ENCODE measurements at places on chromosomes 3 and 15. TPM values are rescaled to one million over a fixed set of nuclear protein-coding genes. Genes with fewer than 3 reads are reported as not detected.

DNA sequence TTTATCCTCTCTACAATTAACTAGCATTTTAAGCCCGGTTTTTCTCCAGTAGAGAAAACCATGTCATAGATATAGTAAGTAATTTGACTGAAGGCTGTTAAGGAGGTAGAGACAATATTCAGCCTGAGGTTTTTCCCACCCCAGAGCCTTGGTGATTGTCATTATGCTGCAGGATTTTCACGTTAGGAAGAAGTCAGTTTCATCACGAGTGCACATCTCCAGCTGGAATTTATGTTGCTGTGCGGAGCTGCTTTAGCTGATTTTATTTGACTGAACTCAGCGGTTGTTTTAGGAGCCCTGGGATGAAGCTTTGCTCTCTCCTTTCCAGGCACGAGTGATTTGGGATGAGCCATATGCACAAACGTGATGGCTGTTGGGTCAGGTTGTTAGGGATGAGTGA is 271.3 kb upstream of the RGMA start:
- DNase-seq = no peak

TMEM212 gene
- not detected for total RNA-seq

GOLGA8T gene
- 1.5 TPM for total RNA-seq

EIF4E3 gene
- 36.4 TPM for total RNA-seq

SERINC4 gene
- 0.31 TPM for total RNA-seq

- DNase-seq = no peak
Measured at GRCh38 chr15:74830868-74831267, 4.4 kb downstream of the CPLX3 start.

SLC28A1 gene
- total RNA-seq = 0.45 TPM
